ENCODE measurements at places on chromosomes 13 and 19. TPM values are rescaled to one million over a fixed set of nuclear protein-coding genes. Genes with fewer than 3 reads are reported as not detected.

Gene PCSK4
- total RNA-seq: 1.3 TPM

Gene ZNF100
- total RNA-seq: 5.6 TPM

Gene ZNF626
- 13.4 TPM for total RNA-seq

DNA sequence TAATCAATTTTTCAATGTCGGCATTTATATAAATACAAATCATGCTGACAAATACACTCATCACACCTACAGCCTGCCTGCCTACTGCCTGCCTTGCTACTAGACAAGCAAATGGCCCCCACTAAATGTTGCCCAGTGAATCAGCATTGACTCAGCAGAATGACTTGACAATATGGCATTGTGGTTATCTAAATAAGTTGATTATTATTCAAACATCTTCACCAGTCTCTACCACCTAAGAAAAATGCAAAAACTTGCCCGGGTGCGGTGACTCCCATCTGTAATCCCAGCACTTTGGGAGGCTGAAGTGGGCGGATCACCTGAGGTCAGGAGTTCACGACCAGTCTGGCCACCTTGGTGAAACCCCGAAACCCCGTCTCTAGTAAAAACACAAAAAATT, 296.1 kb downstream of the PCDH9 start:
- DNase-seq: no peak

DNA sequence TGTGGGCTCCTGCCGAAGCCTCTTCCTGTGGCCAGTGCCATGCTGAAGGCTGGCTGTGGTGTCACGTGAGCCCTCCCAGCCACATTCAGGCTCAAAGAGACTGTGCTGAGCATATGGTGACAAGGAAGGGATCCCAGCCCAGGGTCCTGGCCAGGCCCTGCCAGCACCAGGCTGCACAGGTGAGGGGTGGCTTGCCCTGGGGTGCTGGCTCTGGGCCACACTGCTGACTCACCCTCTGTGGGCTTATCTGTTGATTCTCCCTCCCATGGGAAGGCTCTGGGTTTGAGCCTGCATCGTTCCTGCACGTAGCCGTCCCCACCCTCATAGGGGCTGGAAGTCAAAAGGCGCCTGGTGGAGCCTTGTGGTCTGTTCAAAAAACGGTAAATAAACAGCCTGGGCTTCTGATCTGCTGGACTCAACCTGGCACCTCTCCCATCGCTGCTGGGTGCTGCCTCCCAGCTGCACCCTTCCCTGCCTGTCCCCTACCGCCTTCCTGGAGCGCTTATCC, 31.1 kb downstream of the DNM2 start:
- peak; percentile 68 for DNase-seq

DNA sequence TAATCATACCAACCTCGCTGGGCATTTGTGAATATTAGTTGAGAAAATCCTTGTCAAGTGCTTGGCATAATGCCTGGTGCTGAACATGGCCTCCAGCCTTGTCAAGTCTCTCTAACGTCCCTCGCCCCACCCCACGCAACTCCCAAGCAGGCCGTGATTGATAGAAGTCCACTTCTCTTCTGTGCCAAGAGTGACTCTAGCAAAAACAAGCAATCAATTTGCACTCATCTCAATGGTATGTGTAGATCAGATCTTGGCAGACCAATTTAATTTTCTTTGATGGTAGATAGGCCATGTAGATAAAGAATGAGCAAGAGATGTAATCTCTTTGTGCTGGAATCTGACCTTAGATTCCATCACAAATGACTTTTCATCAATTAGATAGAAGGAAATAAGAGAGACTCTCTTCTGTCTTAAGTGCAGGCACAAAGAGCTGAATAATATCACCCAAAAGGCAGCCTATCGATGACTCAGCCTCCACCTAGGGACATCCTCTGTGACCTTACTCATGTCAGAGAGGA, 31.0 kb upstream of the KATNAL1 start:
- DNase-seq: no peak

DNA sequence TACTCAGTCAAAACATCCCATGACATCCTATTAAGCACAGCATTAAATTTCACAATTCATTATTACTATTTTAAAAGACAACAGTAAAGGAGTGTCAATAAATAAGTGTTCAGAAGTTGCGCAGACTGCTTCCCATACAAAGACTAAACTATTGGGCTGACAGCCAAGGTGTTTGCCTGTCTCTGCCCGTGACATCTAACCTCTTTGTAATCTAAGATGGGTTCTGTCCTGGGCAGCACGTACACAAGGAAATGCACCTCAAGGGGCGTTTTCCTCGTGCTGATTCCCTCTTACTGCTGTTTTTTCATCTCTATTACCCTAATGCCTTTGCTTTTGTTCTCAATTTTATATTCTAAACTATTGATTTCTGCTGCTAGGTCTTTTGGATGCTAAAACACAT, 216.3 kb downstream of the NHLRC3 start:
- DNase-seq: no peak

DNA sequence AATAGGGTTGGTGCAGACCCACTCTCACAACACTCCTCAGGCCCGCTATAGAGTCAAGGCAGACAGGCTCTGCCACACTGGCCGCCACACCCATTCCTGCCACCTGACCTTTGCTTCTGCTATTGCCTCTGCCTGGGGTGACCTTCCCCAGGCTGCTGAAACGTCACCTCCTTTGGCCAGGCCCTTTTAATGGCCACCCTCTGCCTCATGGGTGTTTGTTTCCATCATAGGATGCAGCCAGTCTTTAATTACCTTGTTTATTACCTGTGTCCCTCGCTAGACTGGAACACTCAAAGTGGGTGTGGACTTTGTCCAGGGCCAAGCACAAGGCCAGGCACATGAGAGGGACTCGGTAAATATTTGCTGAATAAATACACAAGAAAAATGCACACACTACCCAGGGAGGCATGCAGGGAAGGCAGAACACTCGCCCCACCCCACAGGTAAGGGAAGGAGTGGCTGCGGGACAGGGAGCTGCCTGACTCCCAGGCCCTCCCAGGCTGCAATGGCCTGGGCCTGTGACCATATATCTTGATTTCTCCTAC, 3.2 kb downstream of the LSM4 start:
- DNase-seq: no peak

GRCh38 chr19:30054210-30054609, 112.2 kb downstream of the URI1 start:
- no peak for DNase-seq

- no peak for DNase-seq
These were observed 56.0 kb upstream of the CLDN10 start for GRCh38 chr13:95496485-95496884.

DNA sequence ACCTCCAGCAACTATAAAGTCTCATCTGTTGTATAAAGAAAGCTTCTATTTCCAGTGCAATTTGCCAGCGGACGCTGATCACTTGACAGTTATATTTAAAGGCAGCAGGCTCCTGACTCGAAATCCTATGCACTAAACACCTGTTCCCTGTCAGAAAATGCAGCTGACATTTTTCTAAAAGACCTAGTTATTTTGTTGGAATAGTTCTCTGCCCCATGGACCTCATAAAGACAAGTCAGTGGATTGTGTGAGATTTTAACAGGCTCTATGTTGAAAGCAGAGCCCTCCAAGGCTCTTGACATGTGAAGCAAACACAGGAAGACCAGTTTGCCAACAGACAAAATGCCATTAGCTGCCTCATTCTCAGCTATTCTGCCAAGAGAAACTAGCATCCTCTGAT, 304.7 kb upstream of the KLF12 start:
- DNase-seq: no peak

DNA sequence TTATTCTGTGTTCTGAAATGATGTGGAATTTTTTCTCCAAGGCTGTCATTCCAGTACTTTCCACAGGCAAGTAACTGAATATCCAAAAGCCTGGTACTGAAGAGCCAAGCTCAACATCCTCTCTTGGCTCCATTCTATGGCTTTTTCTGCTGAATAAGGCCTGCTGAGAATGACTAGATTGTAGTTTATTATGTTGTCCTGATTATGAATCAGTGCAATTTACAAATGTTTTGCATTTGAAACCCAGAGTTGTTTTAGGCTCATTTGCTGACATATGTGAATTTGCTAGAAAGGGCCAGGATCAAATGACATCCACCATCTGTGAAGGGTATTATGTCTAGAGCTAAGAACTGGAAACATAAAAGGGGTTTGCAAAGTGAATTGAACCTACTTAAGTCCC, 596.6 kb downstream of the KCTD12 start:
- DNase-seq: no peak
